Fibroblast of skin of right quadriceps (primary cell): ENCODE measurements at places on chromosomes 7 and 10.

- no peak for DNase-seq
These were observed 1.7 kb upstream of the PRKCQ start for GRCh38 chr10:6581778-6582228.

DNA sequence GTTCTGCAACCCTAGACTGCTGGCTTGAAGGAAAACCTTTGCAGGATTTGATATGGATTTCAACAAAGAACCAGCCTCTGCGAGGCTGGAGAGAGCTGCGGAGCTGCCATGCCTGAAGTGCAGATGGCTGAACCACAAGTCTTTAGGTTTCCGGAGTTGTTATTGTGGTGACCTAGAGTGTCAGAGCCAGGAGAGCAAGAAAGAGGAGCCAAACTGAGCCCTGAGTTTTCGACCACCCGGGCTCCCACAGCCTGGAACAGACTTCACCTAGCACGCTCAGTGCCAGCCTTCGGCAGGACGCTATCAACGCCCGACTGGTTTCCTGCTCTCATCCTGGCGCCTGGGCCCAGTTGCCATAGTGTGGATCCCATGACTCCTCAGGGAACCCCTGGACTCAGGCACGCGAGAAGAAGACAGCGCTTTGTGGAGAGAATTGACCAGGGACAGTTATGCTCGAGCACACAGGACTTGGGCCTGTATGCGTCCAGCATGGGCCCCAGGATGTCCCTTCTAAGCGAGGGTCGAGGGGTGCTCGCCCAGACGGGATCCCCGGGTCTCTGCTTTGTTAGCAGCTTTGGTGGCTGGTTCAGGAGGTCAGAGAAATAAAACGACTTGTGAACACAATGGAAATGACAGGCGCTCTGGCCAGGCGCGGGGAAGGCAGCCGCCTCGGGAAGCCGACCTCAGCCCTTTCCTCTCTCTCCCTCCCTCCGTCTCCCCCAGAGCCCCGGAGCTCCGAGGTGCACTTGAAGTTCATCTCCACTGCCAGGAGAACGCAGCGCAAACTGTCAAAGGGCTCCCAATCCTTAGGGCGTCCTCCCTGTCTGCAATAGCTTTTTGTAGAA lies 1.8 kb upstream of the GAD2 start:
- DNase-seq = no peak

DNA sequence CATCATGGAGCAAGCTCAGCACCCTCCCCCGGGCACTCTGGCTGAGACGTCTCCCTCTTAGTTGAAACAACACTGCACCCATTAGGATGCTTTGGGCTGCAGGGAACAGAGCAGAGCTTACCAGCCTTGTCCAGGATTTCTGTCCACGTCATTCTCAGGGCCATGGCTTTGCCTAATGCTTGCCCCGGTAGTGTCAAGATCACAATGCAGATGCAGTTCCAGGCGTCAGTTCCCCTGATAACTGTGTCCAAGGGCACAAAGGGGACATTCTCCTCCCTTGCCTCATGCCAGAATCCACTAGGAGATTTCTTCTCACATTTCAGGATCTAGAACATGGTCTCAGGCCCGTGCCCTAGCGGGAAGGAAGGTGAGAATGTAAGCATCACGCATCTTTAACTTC lies 17.2 kb upstream of the GRB10 start:
- DNase-seq = no peak

GRCh38 chr7:2943851-2944601 lies 99.6 kb downstream of the CARD11 start:
- no peak for DNase-seq

- DNase-seq = peak; percentile 34
These were observed 129.4 kb downstream of the SLC16A9 start for GRCh38 chr10:59580026-59580863.

GRCh38 chr10:13690281-13690825 lies 103.6 kb downstream of the PRPF18 start:
- DNase-seq = no peak

DNA sequence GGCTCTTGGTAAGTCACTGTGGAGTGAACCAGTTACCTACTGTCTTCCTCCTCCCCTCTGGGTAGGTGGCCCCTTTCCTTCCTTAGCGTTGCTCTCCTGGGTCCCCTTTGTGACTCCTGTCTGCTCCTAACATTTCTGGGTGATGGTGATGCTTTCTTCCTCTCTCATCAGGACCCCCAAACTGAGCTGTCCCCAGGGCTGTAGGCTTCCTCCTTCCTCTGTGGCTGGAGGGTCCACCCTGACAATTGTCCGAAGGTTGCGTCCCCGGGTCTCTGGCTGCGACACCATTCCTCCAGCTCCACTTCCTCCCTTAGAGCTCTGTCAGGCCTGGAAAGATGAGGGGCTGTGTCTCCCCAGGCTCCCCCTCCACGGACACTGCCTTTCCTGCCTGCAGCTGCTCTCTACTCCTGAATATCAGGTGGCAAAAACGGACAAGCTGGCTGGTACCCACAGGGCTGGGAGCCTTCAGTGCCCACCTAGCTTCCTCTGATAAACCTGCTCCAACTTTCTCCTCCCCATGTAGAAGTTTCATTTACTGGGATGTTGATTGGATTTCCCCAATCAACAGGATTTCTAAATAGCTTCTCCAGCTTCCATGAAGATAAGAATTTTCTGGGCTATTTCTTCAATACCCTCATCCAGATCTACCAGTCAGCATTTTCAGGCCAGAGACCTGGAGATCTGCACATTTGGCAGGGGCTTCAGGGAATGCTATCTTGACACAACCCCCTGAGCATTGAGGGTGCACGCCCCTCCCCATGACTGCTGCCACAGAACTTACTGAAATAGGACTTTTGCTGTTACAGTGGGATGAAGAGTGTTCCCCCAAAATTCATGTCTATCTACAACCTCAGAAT lies 506.5 kb downstream of the TCERG1L start:
- DNase-seq = no peak

- no peak for DNase-seq
These were observed 32.6 kb downstream of the IMMP2L start for GRCh38 chr7:111529507-111530355.
